GM06990 (cell line): ENCODE measurements at places on chromosomes 5 and 9.
A peak's percentile ranks its signal among the peaks of the same experiment; 100 is the strongest.

DNA sequence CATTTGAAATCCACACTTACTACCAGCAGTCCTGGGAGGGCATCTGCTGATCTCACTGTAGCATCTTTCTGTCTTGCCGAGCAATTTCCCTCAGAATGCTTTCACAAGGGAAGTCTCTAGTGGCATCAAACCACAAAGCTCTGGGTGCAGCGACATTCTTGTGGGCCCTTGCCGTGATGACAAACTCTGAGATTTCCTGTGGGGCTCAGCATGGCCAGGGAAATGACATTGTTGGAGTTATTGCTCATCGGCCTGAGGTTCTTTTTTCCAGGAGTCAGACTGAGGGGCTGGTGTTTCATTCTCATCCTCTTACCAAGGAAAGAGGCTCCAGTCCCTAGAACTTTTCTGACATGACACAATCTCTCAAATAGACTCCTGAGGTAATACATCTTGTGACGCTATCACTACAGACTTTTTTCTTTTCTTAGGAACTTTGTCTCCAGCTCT, 51.4 kb downstream of the PFDN1 start:
- DNase-seq, result peak; percentile 40

- no peak for DNase-seq
Measured at GRCh38 chr5:122377026-122377425, 65.0 kb downstream of the SNCAIP start.

DNA sequence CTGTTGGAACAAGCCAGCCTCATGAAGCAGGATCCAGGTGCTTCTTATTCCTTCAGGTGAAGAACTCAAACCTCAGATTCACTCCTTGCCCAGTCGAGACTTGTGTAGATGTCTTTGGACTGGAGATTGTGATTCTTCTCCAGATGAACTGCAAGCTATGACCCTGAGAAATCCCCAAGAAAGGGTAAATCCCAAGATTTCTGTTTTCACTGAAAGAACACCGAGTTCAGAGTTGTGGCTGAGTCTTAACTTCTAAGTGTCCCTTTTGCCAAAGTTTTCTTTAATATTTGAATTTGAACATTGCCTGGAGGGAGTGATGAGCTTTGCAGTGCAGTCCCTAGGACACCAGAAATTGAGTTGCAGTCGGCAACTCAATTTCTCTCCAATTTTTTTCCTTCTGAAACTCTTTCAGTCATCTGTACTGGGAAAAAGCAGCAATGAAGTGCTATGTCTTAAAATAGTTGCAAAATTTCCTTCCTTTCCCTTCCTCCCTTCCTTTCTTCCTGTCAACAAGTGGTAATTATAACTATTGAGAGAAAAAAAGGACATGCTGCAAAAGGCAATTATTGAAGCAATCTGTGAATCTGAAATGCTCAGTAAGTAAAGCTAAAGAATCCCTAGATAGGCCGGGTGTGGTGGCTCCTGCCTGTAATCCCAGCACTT, 56.1 kb downstream of the ANKRD55 start:
- DNase-seq, result no peak

- DNase-seq, result no peak
Measured at GRCh38 chr5:88236866-88237642, 31.6 kb downstream of the TMEM161B start.

GRCh38 chr5:350355-350754, 28.8 kb downstream of the AHRR start:
- no peak for DNase-seq

DNA sequence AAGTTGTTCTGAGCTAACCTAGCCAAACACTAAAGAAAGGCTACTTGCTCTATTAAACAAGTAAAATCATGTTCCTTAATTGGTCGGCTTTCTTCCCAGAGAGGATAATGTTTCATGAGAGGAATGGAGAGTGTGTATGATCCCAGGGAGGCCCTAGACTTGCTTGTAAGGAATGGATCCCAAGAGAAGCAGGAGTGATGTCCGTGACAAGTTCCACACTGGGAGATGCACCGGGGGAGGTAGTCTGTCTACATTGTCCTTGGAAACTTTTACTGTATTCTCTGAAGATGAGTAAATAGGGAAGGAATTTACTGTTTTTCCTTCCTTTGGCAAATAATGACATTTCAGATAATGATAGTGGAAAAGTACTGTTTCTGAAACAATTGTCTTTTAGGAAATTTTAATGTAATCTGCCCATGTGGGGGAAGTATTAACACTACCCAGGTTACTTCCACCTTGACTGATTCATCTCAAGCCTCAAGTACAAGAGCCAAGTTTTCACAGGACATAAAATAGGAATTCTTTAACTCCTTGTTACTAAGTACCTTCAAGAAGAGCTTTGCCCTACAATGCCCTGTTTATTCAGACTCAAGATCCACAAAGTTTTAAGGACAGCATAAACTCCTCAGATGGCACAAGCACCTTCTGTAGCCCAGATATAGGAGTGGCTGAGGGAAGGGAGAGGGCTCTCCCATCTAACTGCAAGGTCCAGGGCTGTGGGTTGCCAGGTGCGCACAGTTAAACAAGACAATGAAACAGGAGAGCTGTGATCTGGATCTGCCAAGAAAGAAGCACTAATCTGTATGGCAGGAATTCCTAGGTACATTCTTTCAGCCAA, 152.1 kb downstream of the GNA14 start:
- DNase-seq, result no peak

DNA sequence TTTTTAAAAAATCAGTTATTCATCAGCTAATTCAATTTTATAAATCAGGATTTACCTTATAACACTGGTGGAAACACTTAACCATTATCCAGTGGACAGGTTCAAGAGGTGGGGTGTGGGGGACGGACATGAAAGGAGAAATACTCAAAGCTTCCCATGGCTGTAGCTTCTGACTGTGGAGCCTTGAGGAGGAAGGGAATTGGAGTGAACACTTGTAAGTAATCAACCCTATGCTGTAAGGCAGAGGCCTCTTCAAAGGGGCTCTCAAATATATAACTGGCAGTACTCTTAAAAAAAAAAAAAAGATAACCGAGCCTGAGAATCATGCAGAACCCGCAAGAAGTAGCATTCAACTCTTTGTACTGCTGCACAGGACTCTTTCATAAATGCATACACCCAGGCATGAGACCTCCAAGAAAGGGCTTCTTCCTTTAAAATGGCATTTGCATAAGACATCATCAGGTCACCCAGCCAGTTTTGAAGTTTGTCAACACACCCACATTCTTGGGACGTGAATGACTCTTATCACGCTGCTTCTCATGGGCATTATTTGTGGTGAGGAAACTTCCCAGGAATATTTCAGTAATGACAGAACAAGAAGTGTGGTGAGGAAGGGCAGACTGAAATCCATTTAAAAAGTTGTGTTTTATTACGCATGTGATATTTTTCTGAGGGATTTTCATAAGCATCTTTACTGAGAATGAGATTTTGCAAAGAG, 8.1 kb downstream of the OSMR start:
- no peak for DNase-seq

- DNase-seq, result no peak
Measured at GRCh38 chr5:161602736-161603135, 56.2 kb upstream of the GABRB2 start.

GRCh38 chr5:73104326-73104725, 16.0 kb upstream of the TMEM171 start:
- no peak for DNase-seq

GRCh38 chr5:83564069-83564749, 92.7 kb downstream of the VCAN start:
- DNase-seq, result no peak

- no peak for DNase-seq
Measured at GRCh38 chr9:32398207-32398606, 13.8 kb downstream of the ACO1 start.

GRCh38 chr9:8419596-8420275, 620.2 kb upstream of the DMAC1 start:
- no peak for DNase-seq

GRCh38 chr9:14627513-14627912, 65.7 kb downstream of the ZDHHC21 start:
- DNase-seq, result no peak

- DNase-seq, result no peak
Measured at GRCh38 chr5:154118893-154119336, 71.6 kb upstream of the GALNT10 start.

DNA sequence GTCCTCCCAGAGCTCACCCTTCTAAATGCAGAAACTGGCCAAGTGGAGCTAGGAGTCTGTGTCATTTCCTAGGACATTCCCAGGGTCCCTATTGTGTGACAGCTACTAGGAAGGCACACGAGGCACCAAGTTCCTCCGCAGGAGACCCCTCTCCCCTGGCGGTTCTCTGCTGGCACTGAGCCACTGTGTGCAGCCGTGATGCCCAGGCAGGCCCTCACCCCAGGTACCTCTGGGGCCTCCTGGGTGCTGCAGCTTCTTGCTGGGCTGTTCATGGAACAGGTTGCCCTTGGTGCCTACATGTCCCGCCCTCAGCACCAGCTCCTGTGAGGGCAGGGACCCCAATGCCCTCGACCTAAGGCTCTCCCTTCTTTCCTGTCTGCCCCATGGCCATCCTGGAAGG, 23.1 kb downstream of the MED10 start:
- DNase-seq, result no peak

GRCh38 chr9:126698251-126698650, 84.5 kb downstream of the LMX1B start:
- DNase-seq, result no peak

DNA sequence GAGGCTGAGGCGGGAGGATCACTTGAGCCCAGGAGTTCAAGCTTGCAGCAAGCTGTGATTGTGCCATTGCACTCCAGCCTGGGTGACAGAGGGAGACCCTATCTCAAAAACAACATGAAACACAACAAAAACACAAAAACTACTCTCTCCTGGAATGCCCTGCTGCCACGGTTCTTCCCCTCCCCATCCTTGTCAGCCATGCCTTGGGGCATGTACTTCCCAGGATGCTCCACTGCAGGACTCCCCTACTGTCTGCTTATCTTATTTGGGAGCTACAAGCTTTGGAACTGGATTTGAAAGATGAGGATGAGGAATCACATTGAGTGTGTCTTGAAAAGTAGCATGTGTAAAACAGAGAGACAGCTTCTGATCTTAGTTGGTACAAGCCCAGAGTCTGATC, 40.1 kb upstream of the KIAA1958 start:
- no peak for DNase-seq

DNA sequence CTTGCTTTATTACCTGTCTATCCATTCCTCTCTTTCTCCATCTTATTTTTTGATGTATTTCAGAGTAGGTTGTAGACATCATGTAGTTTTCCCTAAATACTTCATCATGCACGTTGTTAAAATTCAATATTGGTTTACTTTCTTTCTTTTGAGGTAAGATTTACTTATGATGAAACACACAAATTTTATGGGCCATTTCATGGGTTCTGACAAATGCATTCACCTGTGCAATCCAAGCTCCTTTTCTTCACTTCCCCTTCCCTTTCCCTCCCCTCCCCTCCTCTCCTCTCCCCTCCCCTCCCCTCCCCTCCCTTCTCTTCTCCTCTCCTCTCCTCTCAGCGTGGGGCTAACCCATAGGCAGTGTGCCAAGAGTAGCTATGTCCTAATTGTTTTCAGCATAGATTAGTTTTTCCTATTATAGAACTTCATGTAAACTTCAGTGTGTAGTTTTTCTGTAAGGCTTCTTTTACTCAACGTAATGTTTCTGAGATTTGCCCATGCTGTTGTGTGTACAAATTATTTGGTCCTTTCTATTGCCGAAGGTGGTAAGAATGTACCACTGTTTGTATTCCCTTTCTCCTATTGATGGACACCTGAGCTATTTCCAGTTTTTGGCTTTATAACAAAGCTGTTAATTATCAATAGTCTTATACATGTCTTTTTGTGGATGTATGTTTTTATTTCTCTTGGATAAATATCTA, 92.9 kb upstream of the CLINT1 start:
- no peak for DNase-seq

DNA sequence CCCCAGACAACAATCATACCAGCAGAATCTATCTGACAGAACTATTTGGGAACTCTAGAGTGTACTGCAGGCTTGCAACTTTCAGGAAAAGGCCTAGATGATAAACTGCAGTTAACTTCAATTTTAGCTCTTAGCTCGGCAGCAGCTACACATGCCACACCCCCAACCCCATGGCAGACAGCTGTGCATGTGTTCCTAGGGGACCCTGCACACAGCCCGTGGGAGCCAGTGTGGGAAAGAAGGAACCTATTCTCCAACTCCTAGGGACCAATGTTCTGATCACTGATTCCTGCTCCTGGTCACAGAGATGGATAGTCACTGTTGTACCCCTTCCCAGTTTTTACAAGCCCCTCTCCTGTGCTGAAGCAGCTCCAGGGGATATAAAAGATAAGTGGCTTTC, 179.6 kb downstream of the DRD1 start:
- DNase-seq, result no peak

DNA sequence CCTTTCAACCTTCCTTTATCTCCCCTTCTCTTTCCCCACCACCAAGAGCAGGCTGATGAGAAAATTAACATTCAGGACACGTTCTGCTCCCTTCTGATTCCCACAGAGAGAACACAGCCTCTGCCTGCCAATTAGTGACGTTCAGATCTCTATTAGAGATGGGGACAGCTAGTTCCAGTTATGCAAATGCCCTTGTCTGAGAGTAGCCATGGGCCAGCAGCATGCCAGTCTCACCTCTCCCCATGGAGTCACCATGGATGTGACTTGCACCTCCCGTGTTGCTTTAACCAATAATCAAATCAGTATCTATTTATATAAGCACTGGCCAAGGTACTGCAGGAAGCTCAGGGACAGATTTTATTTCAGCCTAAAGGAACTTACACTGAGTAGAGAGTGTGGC, 61.3 kb downstream of the KCNIP1 start:
- no peak for DNase-seq

- no peak for DNase-seq
Measured at GRCh38 chr5:24823625-24824024, 178.8 kb upstream of the CDH10 start.

GRCh38 chr9:78938821-78939220, 632.9 kb upstream of the TLE4 start:
- DNase-seq, result no peak

DNA sequence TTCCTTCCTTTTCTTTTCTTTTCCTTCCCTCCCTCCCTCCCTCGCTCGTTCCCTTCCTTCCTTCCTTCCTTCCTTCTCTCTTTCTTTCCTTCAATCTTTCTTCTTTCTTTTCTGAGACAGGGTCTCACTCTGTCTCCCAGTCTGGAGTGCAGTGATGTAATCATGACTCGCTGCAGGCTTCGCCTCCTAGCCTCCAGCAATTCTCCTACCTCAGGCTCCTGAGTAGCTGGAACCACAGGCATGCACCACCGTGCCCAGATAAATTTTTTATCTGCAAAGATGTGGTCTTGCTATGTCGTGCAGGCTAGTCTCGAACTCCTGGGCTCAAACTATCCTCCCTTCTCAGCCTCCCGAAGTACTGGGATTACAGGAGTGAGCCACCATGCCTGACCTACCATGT, 81.4 kb downstream of the SPATA31C2 start:
- no peak for DNase-seq

- DNase-seq, result no peak
Measured at GRCh38 chr5:173703466-173703865, 87.0 kb upstream of the BOD1 start.

GRCh38 chr9:9045572-9045971, 1246.0 kb upstream of the DMAC1 start:
- no peak for DNase-seq

DNA sequence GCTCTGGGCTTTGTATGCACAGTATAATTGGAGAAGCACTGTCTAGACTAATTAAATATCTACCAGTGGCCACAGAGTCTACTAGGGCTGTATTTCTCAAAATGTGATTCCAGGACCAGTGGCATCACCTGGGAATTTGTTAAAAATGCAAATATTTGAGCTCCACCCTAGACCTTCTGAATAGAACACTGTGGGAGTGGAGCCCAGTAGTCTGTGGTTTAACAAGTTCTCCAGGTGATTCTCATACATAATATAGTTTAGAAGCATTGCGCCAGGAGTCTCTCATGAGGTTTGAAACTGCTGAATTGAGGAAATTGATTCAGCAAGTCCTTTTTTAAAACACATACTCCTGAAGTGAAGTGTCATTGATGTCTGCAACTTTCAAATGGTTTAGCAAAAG, 74.7 kb downstream of the FCHO2 start:
- DNase-seq, result no peak
